ENCODE measurements at places on chromosomes 11 and 22. TPM values are rescaled to one million over a fixed set of nuclear protein-coding genes. Genes with fewer than 3 reads are reported as not detected.
A peak's percentile ranks its signal among the peaks of the same experiment; 100 is the strongest.

CD3G gene
- 1.4 TPM for total RNA-seq

SESN3 gene
- 48.8 TPM for total RNA-seq

SLC37A2 gene
- total RNA-seq: 10.9 TPM

GRAMD1B gene
- 12.6 TPM for total RNA-seq

UBQLNL gene
- total RNA-seq: 3.3 TPM

NXPE1 gene
- not detected for total RNA-seq

DNA sequence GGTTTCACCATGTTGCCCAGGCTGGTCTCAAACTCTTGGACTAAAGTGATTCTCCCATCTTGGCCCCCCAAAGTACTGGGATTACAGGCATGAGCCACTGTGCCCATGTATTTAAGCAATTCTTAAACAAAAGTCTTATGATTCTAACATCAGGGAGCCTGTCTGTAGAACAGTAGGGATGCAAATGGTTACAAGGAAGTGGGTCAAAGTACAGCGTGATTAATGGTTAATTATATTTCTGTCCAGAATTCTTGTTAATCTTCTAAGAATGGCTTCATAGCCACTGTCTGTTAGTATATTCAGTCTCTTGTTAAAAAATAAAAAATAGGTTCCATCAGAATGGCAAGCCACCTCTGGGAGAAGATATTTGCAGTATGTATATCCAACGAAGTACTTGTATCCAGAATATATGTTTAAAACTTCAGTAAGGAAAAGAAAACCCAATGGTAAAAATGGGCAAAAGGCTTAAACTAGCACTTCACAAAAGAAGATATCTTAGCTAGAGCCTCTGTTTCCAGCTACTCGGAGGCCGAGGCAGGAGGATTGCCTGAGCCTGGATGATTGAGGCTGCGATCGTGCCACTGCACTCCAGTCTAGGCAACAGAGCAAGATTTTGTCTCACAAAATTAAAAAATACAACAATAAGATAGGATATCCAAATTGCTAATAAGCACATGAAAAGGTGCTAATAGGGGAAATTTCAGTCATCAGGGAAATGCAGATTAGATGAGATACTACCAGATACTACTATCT, 22.9 kb downstream of the ATG13 start:
- no peaks in the 10 kb centered on the region for H3K27me3 ChIP-seq
- no peaks in the 10 kb centered on the region for H3K4me1 ChIP-seq
- peaks cover 35% of the 10 kb centered on the region for H3K36me3 ChIP-seq
- H3K4me3 ChIP-seq: no peak overlapping the region

DNA sequence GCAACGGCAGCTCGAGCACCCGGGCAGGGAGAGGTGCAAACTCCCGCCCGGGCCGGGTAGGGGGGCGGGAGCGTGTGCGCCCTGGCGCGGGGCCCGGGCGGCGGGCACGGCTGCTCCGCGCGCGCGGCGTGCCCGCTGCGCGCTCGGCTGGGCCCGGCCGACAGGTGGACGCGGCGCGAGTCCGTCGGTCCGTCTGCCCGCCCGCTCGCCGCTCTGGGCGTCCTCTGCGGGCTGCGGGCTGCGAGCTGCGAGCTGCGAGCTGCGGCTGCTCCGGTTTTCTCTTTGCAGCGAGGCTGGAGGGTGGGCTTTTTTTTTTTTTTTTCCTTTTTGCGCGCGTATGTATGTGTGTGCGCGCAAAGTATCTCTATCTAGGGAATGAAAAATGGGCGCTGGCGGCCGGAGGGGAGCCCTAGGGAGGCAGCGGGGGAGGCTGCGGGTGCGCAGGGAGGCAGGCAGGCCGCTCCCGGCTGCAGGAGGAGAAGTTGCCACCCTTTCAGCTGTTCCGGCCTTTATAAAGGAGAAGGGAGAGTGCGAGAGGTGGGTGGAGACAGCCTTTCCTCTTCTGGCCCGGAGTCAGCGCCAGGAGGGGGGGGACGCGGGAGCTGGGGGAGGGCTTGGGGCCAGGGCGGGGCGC, at the start of gene PDGFB:
Gene PDGFB, minus strand, starts transcription at position 487 of the 634 bp plus-strand sequence. CDS start 1,019 bp downstream, outside the sequence.
- peaks cover 65% of the 10 kb centered on the region for H3K4me1 ChIP-seq
- peak within 1 kb of the TSS; percentile 88 for H3K27ac ChIP-seq
- H3K27me3 ChIP-seq: peaks cover 3% of the 10 kb centered on the region

DNA sequence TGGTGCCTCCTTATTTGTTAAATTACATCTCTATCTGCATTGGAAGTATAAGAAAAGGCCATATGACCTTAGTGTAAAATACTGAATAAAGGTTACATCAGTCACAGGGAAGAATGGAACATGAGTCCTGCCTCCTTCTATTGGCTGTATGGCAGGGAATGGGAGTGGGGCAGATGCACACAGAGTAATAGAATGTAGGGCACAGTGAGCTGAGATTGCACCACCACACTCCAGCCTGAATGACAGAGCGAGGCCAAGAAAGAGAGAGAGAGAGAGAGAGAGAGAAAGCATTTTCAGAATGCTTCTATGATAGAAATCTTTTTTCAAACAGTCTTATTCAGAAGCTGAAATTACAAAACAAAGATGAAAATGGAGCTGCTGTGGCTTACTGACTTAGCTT, 58.8 kb downstream of the SLN start:
- no peaks in the 10 kb centered on the region for H3K36me3 ChIP-seq
- no peak overlapping the region for H3K27ac ChIP-seq
- no peak for DNase-seq
- no peak overlapping the region for H3K4me3 ChIP-seq

DNA sequence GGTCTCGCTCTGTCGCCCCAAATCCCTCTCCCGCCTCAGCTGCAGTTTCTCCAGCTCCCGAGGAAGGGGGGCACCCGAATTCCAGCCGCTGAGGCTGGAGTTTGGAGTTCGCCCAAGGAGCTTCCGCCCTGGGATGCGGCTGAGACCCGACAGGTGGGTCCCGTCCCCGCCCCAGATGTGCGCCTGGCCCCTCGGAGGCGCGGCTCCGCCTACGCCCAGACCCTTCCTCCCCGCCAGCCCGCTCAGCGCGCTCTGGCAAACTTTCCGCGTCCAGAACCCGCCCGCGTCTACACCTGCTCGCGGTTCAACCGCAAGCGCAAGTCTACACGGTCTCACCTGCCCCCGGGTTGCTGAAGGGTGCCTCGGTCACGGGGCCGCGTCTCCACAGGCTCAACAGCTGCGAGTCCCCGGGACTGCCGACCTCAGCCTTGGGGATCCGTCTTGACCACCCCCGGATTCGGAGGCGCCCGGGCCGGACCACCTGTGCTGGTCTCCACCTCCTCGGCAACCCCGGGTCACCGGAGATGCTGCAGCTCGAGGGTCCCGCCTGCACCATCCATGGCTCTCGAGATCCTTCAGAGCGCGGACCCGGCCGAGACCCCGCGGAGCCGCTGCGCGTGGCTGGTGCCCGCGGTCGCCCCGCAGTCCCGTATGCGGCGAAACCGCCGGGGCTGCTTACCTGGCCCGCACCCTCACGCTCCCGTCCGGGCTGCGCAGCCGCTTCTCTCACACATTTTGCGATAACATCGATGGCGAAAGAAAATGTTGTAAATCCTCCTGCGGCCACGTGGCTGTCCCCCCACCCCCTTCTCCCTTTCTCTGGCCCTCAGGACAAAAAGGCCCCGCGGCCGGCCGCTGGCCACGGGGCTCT, 63.6 kb downstream of the NFAM1 start:
- peaks cover 29% of the 10 kb centered on the region for H3K4me1 ChIP-seq
- H3K36me3 ChIP-seq: no peaks in the 10 kb centered on the region
- H3K4me3 ChIP-seq: peak overlapping the region; percentile 60
- no peaks in the 10 kb centered on the region for H3K27me3 ChIP-seq
- H3K27ac ChIP-seq: peak overlapping the region; percentile 5
- no peak for DNase-seq

DNA sequence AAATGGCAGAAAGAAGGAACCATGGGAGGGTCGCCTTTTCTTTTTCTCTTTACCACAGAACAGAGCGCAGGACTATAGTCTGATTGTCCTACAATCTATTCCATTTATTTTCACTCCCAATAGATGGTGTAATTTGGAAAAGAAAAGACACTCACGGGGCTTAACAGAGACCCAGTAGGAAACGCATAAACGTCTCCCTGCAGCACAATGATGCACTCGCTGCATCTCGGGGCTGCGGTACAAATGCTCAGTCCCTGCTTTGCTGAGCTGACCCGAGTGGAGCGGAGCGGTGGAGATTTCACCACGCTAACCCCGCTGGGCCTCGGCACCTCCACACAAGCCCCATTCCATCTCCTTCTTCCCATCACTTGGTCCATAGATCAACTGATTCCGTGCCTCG, 1.5 kb downstream of the FEZ1 start:
- no peak overlapping the region for H3K27ac ChIP-seq
- no peak for DNase-seq
- peak overlapping the region; percentile 57 for H3K4me3 ChIP-seq
- H3K27me3 ChIP-seq: no peaks in the 10 kb centered on the region

DNA sequence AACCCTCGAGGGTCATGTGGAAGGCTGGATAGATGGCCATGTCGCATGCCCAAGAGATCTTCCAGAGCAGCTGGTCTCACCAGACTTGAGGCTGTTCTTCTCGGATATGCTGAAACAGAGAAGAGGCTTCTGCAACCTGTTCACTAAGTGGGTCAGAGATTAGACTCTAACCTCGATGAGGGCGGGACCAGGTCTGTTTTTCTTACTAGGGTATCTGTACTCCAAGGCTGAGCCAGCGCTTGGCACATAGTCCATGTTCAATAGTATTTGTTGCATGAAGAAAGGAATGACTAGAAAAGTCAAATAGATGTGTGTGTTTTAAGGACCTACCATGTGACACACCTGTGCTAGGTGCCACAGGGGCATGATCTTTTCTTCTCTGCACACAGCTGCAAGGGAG, 43.6 kb downstream of the ABTB2 start:
- H3K27me3 ChIP-seq: no peaks in the 10 kb centered on the region
- H3K4me1 ChIP-seq: peaks cover 14% of the 10 kb centered on the region
- no peak for DNase-seq
